Breast epithelium (tissue), 4 donors: ENCODE measurements at places on chromosomes 3 and 15. TPM values are rescaled to one million over a fixed set of nuclear protein-coding genes. Genes with fewer than 3 reads are reported as not detected.
A peak's percentile ranks its signal among the peaks of the same experiment; 100 is the strongest.

DNA sequence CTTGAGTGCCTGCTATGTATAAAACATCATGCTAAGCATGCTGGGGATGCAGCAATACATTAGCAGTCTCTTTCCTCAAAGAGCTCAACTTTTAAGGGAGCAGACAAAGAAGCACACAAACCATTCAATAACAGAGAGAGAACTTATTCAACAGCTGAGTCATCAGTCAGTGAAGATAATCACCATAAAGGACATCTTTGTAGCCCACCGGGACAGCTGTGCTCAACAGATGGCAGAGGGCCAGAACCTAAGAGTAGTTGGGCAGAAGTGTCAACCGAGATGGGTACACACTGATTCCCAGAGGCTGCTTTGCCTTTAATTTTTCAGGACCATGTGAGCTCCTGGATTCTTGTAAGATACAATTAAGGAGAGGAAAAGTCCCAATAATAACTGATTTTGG is 4.2 kb upstream of the RAB8B start:
- DNase-seq: no peak

DNA sequence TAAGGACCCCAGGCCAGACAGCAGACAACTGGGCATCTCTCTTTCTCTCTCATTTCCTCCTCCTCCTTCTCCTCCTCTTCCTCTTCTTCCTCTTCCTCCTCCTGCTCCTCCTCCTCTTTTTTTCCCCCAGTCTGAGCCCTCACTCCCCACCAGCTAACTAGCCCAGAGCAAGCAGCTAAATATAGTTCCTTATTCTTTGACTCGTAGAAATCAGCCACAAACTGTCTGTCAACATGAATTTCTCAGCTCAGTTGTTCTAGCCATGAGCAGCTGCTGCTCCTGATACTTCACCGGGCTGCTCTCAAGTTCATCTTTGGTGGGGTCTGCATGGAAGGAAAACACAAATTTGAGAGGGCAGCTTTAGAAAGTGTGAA is 19.2 kb upstream of the LOXL1 start:
- DNase-seq: no peak

DNA sequence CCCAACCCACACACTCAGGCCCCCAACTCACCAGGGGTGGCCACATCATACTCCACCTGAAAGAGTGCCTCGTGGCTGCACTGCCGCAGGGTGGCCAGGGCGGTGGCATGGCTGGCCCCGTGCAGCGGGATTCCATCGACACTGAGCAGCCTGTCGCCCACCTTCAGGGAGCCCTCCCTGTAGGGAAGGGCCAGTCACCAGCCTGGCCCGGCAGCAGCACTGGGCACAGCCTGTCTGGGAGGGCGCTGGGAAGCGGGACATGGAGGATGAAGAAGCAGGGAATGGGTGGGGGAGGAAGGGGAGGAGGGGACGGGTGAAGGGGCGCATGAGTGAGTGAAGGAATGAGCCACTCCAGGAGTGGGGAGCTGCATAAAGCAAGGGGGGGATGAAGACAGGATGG is 18.5 kb downstream of the GRIP2 start:
- peak; percentile 45 for DNase-seq

GRCh38 chr3:42533161-42533897 is 30.9 kb downstream of the VIPR1 start:
- DNase-seq: no peak

- no peak for DNase-seq
Observed at GRCh38 chr3:50651920-50652529, 22.7 kb upstream of the DOCK3 start.

GRCh38 chr15:62469478-62469873 is 304.4 kb upstream of the C2CD4B start:
- no peak for DNase-seq

- no peak for DNase-seq
Observed at GRCh38 chr3:197820550-197821335, 29.7 kb downstream of the LRCH3 start.

- no peak for DNase-seq
Observed at GRCh38 chr3:196868297-196868661, 559 bp downstream of the SENP5 start.

- DNase-seq: no peak
Observed at GRCh38 chr3:194988495-194989165, 282.3 kb downstream of the XXYLT1 start.

- no peak for DNase-seq
Observed at GRCh38 chr3:52298149-52299098, 10.8 kb downstream of the GLYCTK start.

DNA sequence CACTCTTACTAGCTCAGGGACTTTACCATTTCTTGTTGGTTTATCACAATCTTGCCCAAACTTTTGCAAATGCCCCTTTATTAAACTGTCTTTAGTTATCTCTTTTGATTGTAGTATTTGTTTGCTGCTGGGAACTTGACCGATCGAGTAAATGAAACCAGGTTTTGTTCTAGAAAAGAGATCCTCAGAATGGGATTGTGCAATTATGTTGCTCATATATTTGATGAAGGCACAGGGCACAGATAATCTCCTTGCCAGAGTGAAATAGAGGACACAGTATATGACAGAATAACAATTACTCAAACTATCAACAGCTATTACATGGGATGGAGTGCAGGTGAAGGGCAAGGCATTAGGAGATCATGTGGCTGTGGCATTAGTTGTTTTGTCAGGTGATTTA is 216.6 kb upstream of the RASGRP1 start:
- no peak for DNase-seq

DNA sequence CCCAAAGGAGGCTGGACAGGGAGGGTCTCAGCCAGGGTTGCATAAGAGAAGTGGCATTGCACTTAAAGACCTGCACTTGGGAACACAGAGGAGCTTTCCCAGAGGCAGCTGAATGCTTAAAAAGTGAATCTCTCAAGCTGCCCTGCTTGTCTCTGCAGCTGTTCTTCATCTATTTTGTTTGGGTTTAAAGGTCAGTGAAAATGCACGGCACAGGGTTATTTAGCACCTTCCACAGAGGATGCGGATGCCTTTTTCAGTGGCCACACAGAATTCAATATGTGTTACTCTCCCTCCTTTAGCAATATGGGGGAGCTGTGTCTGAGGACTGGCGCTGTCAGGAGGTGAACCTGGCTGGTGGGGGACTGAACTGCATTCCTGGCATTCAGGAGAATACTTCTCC is 22.7 kb upstream of the CTNNB1 start:
- DNase-seq: no peak

DNA sequence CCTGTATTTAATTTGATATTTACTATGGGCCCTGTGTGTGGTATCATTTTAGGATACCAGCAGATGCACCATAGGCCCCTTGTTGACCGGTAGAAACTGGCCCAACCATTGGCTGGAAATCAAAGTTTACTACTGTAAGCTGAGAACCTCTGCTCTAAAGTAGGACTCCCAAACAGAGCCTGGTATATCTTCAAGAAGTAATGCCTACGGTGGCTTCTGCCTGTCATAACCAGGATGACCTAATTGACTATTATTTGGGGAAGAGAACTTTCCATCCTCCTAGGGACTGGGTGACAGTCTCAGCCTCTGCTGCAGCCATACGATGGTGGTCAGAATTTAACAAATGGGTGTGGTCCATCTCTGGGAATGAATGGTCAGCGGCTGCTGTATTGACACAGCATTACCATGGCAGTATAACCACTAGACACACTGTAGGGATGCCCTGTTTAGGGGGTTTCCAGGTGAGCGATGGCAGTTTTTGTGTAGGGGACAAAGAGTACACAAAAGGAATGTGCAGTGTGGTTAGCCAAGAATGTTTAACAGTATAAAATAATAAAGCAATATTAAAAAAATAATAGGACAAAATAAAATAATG is 37.3 kb downstream of the RARB start:
- no peak for DNase-seq

DNA sequence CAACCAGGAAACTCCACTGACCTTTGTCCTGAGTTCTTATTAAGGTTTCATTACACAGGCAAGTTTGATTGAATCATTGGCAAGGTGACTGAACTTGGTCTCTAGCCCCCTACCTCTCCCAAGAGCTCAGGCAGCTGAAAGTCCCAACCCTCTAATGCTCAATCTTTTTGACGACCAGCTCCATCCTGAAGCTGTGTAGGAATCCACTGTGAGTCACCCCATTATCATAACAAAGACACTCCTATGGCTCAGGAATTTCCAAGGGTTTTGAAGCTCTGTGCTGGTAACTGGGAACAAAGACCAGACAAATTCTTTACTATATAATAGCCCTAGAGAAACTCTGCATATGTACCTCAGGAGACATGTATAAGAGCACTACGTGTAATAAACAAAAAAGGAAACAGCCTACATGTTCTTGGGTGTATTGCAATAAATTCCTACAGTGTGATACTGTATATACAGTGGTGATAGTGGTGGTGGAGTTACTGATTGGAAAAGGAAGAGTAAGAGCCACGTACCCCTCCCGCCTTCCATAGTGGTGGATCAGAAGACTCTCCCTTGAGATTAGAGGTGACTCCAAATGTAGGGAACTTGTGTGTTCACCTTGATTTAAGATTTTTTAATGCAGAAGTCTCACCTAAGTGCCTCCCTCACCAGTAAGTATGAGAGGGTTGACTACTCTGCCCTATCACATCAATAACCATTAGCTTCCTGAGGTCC is 116.6 kb downstream of the ST8SIA2 start:
- no peak for DNase-seq

- DNase-seq: no peak
Observed at GRCh38 chr3:119529883-119530282, 29.5 kb downstream of the CD80 start.

GRCh38 chr3:62955126-62955525 is 79.9 kb upstream of the CADPS start:
- no peak for DNase-seq

GRCh38 chr3:64188810-64189560 is 36.3 kb downstream of the PRICKLE2 start:
- no peak for DNase-seq

DNA sequence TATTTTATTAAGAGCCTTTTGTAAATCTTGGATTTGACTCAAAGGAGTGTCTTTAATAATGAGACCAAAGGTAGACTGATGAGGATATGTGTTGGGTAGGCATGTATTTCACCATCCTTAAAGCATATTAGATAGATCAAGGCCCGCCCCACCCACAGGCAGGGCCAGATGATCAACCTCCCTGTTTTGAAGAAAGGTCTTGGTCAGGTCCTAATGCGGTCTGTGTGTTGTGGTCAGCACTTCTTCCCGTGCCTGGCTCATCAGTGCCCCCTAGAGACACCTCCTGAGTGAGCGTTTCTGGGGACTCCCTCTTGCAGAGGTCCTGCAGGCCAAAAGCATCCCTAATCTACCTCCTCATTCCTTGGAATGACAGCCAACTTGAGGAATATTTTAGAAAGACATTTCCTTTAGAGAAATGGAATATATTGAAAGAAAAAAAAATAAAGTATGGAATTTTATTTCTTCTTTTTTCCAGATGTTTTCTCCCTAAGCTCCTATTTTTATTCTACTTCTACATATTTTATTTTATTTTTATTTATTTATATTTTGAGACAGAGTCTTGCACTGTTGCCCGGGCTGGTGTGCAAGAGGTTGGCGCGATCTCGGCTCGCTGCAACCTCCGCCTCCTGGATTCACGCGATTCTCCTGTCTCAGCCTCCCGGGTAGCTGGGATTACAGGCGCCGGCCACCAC is 6.0 kb downstream of the TM4SF4 start:
- DNase-seq: peak; percentile 66

DNA sequence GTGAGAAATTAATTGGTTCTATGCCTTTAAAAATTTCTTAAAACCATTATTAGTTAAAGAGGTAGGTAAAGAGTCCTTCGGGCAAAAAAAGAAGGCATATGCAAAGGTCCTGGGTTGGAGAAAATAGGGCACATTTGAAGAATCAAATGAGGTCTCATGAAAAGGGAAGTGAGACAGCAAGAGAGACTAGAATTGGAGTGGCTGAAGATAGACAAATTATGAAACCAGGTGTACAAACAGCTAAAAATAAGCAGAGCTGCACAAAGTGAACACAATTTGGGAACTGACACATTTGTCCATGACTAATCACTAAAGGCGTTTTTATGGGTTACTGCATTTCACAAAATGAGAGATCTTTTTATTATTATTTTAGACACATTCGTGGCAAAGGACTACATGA is 581.2 kb downstream of the PYDC2 start:
- no peak for DNase-seq

GRCh38 chr3:8579096-8579495 is 65.5 kb downstream of the SSUH2 start:
- DNase-seq: no peak

DNA sequence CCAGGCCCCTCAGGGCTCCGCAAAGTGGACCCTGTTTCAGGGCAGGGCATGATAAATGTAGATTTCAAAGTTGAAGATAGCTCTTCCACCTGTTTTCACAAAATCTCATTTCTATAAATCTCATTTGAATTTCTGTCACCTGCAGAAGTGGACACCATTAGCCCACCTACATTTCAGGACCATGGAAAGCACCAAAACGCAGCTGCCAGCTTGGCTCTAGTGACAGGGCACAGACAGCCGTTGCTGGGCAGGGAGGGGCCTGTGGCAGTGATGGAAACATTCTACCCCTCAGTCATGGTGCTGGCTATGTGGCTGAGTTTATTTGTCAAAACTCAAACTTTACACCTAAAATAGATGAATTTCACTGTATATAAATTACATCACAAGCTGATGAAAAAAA is 40.4 kb downstream of the PRR23E start:
- DNase-seq: no peak

- DNase-seq: no peak
Observed at GRCh38 chr3:54731732-54732445, 196.0 kb downstream of the LRTM1 start.

DNA sequence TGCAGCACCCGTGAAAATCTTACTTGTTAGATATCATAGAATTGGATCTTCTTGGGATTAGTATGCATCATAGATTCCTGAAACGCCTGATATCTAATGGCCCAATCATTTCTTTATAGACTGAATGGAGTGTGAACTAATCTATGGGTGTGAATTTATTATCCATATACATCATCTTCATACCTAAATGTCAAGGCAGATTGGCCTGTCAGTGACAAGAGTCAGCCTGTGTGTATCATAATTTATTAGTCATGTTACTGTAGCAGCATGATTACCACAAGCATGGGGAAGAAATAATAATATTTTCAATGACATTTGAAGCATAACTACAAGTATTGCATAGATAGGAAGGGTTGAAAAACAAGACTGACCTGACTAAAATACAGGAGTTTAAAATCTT is 235.8 kb downstream of the RAP2B start:
- DNase-seq: no peak

The TGM4 gene
- not detected for total RNA-seq

The SUSD5 gene
- 4.2 TPM for total RNA-seq

The LMAN1L gene
- 0.15 TPM for total RNA-seq

The FBLN2 gene
- total RNA-seq: 81.3 TPM

The P2RY12 gene
- 3.6 TPM for total RNA-seq

The IFT80 gene
- total RNA-seq: 41.0 TPM

The PARP6 gene
- 63.9 TPM for total RNA-seq

The ANKUB1 gene
- not detected for total RNA-seq

The WDR53 gene
- 4.9 TPM for total RNA-seq

The AQP9 gene
- 1.3 TPM for total RNA-seq

The ST8SIA2 gene
- total RNA-seq: not detected

The GOLGA6A gene
- total RNA-seq: not detected

The KLHL25 gene
- total RNA-seq: 21.0 TPM

The ADAMTS7 gene
- total RNA-seq: 7.4 TPM

The ALDH1A2 gene
- total RNA-seq: 6.1 TPM

The TRIM69 gene
- 15.5 TPM for total RNA-seq

The TIPARP gene
- total RNA-seq: 45.1 TPM
